ENCODE measurements at places on chromosomes 5 and 9. TPM values are rescaled to one million over a fixed set of nuclear protein-coding genes. Genes with fewer than 3 reads are reported as not detected.
A peak's percentile ranks its signal among the peaks of the same experiment; 100 is the strongest.

Gene ARPC5L
- 53.8 TPM for polyA plus RNA-seq

Gene IFNA2
- polyA plus RNA-seq, result not detected

DNA sequence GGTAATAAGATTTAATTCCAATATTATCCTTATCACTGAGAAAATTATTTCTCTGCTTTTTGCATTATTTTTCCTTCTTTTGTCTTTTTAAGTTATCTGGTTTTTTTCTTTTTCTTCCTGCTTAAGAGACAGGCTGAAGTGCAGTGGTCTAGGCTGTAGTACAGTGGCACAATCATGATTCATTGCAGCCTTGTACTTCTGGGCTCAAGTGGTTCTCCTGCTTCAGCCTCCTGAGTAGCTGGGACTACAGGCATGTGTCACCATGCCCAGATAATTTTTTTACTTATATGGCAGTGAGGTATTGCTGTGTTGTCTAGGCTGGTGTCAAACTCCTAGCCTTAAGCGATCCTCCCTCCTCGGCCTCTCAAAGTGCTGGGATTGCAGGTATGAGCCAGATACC is 93.9 kb downstream of the SLC44A1 start:
- no peak for DNase-seq

DNA sequence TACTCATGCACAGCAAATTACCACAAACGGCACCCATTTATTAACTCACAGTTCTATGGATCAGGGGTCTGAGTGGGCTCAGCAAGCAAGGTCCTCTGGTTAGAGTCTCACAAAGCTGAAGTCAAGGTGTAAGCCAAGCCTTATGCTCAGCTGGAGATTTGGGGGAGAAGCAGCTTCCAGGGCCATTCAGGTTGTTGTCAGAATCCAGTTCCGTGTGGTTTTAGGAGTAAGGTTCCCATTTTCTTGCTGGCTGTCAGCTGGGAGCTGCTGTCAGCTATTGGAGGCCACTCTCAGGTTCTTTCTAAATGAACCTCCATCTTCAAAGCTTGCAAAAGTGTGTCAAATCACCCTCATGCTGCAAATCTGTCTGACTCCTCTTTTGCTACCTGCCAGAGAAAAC is 17.7 kb downstream of the FCN2 start:
- no peak for DNase-seq

DNA sequence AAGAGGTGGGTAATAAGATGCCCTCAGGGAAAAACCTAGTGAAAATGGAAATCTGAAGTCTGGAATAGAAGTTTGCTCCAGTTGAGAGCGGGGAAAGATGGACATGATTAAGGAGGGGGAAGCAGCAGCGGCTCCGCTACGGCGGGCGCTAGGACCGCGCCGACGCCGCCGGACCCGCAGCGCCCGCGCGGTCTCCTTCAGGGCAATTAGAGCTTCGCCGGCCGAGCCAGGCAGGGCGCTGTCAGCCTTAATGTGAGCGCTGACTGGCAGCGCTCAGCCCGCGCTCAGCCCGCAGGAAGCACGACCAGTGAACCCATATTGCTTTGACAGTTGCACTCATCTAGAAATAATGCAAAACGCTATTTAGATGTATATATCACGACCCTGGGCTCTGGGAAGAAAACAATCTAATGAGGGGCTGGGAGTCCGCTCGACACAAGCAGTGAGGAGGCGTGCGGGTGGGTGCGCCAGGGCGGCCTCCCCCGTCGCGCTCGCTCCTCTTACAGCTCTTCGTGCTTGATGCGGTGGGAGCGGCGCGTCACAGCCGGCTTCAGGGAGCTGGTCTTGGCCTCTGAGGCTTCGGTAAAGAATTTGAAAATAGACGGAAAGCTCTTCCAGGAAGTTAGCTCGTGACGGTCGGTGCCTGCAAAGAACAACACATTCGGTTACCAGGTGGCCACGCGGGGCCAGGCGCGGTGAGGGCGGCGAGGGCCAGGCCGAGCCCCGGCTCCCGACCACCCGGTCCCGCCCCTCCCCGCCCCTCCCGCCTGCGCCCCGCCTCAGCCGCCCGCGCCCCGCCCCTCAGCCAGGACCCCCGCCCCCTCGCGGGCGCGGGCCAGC is 37.7 kb downstream of the NR2F1 start:
- peak; percentile 68 for DNase-seq
